ENCODE measurements at places on chromosomes 1 and 21.

DNA sequence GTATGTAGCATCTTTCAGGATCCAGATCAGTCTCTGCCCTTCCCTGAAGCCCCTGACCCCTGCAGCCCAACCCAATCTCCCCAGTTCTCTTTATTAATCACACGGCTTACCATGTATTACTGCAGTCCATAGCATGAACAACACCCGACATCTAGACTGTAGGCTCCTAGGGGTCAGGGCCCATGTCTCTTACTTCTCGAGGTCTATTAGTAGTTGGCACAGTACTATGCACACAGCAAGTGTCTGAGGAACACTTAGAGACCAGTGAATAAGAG, 27.1 kb downstream of the CAMK1G start:
- no peak for DNase-seq

GRCh38 chr1:209670441-209671082, 4.7 kb upstream of the G0S2 start:
- DNase-seq = no peak

DNA sequence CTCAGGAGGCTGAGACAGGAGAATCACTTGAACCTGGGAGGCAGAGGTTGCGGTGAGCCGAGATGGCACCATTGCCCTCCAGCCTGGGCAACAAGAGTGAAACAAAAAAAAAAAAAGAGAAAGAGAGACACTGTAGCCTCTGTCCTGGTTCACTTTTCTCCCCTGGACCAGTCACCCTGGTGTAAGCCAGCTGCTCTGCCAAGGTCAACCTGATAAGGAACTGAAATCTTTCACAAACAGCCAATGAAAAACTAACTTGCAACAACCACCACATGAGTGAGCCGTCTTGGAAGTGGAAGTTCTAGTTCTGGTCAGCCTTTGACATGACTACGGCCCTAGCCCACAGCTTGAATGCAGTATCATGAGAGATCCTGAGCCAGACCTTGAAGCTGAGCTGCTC, 36.8 kb upstream of the CXADR start:
- DNase-seq = no peak

DNA sequence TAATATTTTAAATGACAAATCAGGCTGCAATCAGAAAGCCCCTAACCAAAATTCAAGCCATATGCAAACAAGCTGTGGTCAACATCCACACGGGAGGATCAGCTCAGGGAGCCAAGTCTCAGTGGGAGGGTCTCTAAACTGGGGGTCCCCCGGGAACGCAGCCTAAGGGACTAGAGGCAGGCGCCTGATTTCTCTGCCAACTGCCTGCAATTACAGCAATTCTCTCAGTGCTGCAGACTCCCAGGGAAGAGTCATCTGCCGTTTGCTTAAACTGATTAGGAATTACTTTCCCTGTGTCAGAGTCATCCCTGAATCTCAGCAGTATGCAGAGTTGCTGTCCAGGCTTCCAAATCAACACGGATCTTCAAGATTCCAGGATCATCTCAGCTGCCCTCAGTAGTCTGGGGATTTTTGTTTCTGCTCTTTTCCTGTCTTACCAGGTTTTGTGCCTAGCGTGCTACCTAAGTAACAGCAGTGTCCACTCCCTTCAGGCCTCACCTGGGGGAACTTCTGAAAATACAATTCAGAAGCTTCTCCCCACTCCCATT, 247.8 kb downstream of the RRAGC start:
- DNase-seq = no peak

DNA sequence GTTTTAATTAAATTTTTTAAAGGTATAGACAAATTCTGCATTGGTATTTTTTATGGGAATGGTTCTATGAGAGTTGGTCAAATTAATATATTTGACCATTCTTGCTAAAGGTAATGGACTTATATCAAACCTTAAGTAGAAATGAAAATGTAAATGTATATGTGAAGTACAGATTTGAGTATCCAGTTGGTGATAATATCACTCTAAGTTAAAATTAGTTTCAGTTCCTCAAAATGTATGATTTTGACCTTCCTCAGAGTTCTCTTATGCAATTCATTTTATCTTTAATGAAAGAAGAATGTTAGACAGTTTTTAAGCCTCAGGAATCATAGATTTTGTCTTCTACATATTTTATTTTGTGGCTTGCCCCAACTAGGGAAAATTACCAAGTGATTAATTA, 1291.5 kb upstream of the B3GALT2 start:
- no peak for DNase-seq

DNA sequence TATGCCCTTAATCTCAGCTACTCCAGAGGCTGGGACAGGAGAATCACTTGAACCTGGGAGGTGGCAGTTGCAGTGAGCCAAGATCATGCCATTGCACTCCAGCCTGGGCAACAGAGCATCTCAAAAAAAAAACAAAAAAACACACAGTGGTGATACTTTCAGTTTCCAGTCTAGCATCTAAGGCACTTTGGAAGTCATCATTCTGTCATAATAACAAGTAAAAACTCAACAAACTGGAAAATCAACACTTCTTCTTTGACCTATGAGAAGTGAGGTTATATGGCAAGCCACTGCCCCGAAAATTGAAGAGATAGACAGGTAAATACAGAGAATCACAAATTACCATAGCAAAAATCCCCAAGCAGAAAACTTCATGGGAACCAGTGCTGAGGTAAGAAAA, 51.9 kb downstream of the IL12RB2 start:
- no peak for DNase-seq

DNA sequence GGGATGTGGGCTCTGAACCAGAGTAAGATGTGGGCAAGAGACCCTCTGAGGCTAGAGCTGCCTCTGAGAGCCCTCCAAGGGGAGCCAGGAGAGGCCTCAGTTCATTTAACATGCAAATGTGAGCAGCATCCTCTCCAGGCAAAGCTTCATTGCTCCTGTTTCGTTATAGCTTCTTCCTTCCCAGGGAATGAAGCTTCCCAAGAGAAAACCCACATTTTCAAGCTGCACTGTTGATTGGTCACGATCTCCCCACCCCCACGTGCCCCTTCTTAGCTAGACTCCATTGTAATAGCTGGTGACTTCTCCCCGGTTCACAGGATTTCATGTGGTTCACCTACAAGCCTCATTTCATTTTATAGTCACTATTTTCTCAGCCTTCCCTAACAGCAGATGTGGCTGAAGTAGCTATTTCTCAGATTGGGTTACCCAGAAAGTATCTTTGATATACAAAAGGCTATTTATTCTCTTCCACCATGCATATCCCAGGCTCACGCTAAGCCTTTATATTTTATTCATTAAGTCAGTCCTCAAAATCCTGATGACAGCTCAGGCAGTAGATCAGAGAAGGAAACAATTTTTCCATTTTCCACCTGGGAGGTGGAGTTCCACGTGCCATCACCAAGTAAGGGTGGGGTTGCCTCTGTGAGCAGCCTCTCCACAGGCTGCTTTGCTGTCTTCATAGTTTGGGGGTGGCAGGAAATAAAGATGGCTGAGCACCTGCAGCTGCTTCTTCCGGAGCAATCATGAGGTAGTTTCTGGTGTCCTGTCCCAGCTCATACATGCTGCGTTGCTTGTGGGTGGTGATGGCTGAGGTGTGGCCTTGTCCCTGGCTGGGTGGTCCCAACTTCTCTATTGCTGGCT, 178.3 kb upstream of the RAB4A start:
- no peak for DNase-seq

DNA sequence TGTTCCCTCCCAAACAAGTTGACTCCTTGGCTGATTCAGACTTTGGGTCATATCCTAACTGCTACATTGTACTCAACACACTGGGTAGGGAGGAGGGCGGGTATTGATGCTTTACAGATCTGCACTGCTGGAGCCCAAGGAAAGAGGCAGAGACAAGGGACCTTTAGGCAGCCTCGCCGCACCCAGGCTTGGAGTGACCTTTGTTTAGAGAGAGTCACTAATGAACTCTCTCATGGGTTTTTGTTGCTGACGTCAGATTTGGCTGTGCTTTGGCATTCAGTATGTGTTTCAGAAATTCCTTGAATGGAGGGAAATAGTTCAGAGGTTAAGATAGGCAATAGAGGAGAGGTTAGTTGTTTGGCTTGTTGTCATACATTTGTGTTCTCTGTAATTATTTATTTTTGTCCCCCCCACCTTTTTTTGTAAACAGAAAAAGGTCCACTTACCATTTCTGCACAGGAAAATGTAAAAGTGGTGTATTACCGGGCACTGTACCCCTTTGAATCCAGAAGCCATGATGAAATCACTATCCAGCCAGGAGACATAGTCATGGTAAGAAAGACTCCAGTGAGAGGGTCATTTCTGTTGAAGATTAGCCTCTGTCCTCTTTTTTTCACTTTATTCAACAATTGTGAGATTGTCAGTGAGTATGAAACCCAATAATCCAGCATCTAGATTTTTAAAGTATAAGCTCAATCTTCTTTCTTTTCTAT, 116.1 kb downstream of the ATP5PO start:
- no peak for DNase-seq

- DNase-seq = no peak
Measured at GRCh38 chr1:192812420-192813209, 3.8 kb downstream of the RGS2 start.

DNA sequence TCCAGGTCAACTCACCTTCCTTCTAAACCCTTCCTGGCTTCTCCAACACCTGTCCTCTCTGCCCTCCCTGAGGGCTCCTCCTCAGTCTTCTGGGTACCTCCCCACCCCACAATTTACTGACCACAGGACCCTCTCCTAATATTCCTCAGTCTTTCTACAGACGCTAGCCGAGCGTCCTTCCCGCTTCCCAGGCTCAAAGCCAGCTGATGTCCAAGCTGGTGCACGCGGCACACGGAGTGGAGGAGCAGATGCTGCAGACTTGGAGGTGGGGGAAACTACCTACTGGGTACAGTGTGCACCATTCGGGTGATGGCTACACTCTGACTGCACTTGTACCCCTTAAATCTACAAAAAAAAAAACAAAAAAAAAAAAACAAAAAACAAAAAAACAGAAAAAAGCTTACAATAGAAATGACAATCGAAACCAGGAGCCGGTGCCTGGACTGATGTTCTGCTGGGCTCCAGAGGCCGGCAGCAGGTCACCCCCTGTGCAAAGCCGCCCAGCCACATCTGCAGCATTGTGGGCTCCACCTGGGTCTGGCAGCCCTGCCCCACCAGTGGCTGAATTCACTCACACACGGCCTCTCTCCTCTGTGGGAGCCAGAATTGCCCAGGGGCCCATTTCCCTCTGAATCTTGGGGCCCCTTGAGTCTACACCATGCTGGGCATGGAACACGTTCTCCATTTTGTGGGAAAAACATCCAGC, 7.0 kb downstream of the TRIM11 start:
- no peak for DNase-seq

DNA sequence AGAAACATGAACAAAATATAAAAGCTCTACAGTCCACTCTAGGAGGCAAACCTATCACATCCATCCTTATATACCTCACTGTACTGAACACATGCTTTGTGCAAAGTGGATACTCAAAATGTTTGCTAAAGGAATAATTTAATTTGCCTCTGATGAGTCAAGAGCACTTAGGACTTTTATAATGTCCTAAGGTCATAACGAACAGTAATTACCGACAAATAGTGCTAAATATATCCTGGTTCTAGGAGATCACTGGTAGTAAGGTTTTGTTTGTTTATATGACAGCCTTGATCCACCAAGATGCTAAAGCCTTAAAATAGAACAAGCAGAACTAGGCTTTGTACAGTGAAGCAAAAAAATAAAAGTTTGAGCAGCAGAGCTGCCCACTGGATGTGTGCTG, 70.6 kb downstream of the GADD45A start:
- no peak for DNase-seq

DNA sequence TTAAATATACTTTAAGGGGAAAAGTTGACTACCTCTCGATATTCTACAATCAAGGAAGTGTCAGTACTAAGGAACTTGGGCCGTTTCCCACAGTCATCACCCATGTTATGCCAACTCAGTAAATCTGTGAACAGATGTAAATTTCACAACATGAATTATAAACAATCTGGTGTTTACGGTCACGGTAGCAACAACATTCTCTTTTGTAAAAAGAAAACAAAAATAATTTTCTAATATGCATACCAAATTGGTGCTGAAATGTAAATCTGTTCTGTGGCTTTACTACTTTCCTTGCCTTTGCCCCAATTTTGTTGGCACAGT, 1.2 kb downstream of the SH3GLB1 start:
- no peak for DNase-seq
